ENCODE measurements at places on chromosomes 6 and 20.

- DNase-seq, result peak; percentile 84
Measured at GRCh38 chr20:58852543-58853271, at the start of gene GNAS. TSS of gene GNAS (plus strand) at chr20:58852716.

GRCh38 chr6:150999576-150999975 is 134.1 kb downstream of the MTHFD1L start:
- DNase-seq, result no peak

- peak; percentile 70 for DNase-seq
Measured at GRCh38 chr20:62675156-62675876, 33.0 kb downstream of the SLCO4A1 start.

GRCh38 chr6:145789443-145789842 is 25.2 kb downstream of the FBXO30 start:
- no peak for DNase-seq

DNA sequence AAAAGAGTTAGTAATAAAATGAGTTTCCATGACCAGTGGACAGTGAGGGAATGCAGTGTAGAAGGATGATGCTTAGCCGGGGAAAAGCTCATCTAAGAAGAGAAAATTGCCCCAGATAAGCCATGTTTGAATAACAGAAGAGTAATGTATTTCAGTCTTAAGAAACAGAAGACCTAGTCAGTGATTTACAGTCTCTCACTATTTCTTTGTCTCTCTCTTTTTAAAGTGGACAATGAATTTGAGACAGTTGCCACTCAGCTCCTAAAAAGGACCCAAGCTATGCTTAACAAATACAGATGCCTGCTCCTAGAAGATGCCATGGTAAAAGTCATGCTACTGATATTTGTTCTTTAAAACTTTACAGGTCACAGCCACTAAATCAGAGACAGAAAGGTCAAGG is 19.4 kb upstream of the RPL7L1 start:
- no peak for DNase-seq

DNA sequence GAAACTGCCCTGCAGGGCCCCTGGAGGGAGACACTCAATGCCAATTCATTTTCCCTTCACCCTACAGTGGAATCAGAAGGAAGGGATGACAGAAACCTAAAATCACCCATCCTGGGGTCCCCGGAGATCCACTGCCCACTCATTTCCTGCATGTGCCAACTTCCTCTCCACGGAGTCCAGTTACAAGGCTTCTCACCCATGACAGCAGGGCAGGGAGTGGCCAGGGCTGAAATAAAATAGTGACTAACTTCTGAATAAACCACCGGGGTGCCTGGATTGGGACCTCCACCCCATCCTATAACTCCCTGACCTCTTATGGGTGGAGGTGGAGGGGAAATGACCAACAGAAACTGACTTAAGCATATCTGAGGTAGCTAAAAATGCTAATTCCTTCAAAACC is 362.3 kb downstream of the MAFB start:
- no peak for DNase-seq

GRCh38 chr6:33967265-33967767 is 163.5 kb upstream of the MLN start:
- DNase-seq, result no peak

DNA sequence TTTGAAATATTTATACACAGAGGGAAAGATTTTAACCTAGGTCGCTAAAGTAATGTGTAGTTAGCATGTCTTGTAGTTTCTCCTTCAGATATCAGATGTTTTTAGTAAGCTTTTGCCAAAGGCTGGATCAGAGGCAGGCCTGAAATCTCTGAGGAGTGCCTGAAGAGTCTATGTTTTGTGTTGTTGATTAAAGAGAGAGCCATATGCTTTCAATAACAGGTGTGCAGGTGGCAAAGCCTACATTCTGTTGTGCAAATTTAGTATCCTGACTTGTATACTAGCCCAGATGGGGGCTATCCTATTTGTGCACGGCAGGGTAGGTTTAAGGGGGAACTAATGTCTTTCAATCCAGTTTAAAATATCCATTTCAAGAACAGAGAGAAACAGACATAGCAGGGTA is 167.1 kb upstream of the ATXN1 start:
- no peak for DNase-seq

DNA sequence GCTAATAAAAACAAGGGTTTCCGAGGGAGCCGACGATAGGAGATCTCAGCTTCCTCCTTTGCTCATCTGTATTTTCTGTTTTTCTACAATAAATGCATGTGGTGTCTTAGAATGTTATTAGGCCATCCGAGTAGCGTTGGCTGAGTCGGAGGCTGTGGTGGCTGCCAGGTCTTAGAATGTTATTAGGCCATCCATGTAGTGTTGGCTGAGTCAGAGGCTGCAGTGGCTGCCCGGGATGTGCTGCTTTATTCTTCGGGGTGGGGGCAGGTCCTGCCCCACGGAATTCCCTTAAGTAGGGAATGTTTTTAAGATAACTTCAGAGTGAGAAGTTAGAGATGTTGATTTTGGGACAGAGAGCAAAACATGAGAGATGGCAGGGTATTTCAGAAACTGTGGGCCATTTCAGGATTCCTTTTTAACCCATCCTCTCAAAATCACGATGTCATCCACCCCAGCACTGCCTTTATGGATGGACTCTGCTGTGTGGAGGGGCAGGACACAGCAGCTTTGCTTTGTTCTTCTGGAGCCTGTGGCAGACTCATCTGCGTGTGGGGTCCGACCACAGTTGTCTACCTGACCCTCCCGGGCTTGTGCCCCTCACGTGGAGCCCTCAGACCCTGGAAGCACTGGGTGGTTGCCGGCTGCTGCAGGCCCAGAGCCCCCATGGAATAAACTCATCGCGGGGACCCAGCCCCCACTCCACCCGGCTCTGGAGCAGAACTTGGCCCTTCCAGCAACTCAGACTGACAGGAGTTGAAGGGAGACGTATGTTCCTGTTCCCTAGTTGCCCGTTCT is 20.4 kb downstream of the OSBPL2 start:
- DNase-seq, result no peak

GRCh38 chr6:116384727-116385458 is 14.1 kb downstream of the DSE start:
- no peak for DNase-seq

GRCh38 chr6:122184401-122184827 is 215.0 kb upstream of the HSF2 start:
- peak; percentile 36 for DNase-seq

DNA sequence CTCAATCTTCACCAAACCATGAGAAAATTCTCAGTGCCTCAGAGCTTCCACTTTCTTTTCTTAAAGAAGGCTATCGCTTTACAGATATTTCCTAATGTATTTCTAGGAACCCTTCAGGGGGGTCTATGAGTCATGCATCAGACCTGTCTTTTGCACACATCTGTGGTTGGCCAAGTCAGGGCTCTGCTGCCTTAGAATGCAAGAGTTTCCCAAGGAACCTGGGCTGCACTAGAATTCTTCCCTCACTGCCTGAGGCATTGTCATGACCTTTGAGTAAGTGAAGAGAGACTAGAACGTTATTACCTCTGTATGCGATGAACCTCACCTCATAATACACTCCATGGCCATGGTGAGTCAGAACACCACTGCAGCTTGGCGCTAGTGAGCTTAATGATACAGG is 365.0 kb upstream of the ID4 start:
- DNase-seq, result no peak

DNA sequence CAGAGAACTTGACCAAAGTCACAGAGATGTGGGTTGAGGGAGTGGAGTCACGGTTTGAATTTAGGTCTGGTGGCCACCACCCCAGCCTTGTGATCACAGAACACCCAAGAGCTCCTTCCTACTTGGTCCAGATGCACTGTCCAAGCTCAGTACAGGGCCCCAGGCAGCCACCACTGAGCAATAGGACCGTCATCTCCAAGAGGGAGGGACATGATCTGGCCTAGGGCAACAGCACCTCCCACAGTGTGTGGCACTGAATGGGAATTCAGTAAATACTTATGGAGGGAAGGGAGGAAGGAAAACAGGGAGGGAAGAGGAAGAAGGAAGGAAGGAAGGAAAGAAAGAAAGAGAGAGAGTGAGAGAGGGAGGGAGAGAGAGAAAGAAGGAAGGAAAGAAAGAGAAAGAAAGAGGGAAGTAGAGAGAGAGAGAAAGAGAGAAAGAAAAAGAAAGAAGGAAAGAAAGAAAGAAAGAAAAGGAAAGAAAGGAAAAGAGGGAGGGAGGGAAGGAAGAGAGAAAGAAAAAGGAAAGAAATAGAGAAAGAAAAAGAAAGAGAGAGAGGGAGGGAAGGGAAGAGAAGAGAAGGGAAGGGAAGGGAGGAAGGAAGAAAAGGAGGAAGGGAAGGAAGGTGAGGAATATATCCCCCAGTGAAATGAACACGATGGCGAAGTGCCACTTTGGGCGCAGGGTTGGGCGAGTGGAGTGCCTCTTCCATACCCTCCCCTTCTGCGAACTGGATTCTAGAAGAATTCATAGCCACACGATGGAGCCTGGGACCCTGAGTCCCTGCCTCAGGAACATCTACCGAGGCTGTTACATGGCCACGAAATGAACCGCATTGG is 243.7 kb downstream of the TFAP2C start:
- DNase-seq, result no peak

DNA sequence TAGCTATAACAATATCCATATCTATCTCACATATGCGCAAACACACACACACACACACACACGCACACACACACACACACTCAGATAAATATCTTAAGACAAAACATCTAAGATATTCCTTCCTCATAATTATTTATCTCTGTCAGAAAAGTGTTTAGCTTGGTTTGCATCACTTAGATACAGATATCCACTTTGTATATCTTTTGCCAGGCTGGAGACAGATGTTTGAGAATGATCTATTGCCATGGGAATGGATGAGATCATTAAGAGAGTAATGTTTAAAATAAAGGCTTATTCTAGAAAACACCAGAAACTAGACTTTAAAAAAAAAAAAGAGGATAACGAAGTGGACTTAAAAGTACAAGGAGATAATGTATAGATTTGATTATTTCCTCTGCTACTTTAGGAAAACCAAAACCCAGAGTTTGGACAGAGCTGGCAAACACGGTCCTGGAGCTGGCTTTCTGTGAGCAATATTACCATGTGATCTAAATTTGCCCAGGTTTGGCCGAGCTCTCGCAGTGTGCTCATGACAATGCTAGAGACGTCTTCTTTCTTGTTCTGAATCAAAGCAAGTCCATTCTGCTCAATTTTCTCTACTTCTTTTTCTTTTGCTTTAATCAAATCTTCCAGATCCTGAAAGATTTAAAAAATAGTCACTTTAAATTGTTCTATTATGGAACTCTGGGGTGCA is 411.8 kb downstream of the SYNE1 start:
- no peak for DNase-seq

DNA sequence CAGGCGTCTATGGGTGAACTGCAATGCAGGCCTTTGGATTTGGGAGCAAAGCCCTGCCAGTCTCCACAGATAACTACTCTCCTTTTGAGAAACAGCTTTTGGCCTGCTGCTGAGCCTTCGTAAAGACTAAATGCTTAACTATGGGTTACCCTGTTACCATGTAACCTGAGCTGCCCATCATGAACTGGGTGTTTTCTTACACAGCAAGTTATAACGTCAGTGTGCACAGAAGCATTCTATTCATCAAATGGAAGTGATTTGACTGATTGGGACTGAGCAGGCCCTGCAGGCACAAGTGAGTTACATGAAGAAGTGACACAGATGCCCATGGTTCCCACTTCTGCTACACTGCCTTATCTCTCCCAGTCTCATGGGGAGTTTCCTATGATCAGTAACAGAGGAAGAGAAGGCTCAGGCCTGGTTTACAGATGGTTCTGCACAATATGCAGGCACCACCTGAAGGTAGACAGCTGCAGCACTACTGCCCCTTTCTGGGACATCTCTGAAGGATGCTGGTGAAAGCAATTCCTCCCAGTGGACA is 319.1 kb downstream of the CD83 start:
- no peak for DNase-seq

GRCh38 chr6:143176090-143177021 is 115.7 kb downstream of the AIG1 start:
- DNase-seq, result no peak

GRCh38 chr6:121925024-121925423 is 474.4 kb upstream of the HSF2 start:
- DNase-seq, result no peak

- no peak for DNase-seq
Measured at GRCh38 chr6:4163408-4164116, 28.2 kb upstream of the ECI2 start.
